Activated naive CD4-positive, alpha-beta T cell treated with anti-CD3 and anti-CD28 coated beads, Interleukin-2, amount 10 ng/mL, durations not matched to agents 7 days and 5 days (primary cell): ENCODE measurements at places on chromosomes 7 and 10.

DNA sequence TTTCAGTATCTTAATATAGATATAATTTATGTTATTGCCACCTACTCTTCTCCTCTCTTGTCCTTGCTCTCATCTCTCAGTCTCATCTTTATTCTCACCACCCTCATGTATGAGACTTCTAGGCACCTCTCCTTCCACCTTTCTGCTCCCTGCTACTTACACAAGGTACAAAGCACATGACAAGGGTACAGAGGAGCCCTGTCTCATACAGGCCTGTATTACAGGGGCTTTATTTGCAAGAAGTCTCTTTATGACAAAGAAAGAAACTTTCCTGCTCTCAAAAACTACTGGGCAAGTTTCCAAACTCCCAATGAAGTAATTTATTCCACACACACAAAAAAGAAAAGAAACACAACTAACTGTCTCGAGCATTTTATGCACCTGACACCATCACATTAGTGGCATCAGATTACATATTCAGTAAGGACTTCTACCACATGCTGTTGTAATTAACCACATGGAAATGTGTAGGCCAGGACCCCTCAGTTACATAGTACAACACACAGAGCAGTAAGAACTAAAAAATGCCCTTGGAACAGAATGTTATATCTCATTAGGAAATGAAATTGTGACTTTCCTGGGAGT, 253.1 kb downstream of the FZD1 start:
- DNase-seq: no peak

- DNase-seq: no peak
These were observed 25.2 kb downstream of the SFTPD start for GRCh38 chr10:79923669-79924068.

DNA sequence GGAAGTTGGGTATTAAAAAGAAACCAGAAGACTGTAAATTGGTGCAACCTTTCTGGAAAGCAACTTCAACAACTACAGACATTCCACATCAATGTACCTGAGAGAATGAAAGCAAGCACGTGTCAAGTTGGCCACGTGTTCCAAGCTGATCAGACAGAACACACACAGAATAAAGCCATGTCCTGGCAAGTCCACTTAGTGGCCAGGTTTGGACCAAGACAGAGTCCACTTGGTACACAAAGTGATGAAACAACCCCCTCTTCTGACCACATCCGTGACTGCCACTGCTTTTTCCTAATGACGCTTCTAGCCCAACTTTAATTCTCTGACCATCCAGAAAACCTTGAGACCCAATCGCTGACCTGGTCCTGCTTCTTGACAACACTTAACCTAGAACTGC, 109.4 kb downstream of the ABLIM1 start:
- DNase-seq: no peak

GRCh38 chr10:35554036-35554435, 51.1 kb upstream of the GJD4 start:
- no peak for DNase-seq

- DNase-seq: no peak
These were observed 132.9 kb upstream of the ANK3 start for GRCh38 chr10:60522617-60523016.

DNA sequence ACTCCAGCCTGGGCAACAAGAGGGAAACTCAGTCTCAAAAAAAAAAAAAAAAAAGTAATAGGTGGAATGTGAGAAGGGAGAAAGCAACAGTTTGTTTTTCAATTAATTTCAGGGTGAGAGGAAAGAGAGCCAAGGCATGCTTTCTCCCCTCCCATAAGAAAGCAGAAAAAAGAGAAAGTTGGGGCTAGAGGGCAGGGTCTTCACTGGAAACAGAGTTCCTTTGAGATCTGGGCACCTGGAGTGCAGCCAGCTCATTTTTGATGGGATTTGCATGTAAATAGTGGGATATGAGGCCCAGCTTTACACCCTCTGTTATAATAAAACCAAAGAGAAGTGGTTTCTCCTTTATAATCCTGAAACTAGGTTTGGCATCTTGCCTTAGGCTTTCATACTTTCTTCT, 13.8 kb upstream of the STOX1 start:
- DNase-seq: no peak

DNA sequence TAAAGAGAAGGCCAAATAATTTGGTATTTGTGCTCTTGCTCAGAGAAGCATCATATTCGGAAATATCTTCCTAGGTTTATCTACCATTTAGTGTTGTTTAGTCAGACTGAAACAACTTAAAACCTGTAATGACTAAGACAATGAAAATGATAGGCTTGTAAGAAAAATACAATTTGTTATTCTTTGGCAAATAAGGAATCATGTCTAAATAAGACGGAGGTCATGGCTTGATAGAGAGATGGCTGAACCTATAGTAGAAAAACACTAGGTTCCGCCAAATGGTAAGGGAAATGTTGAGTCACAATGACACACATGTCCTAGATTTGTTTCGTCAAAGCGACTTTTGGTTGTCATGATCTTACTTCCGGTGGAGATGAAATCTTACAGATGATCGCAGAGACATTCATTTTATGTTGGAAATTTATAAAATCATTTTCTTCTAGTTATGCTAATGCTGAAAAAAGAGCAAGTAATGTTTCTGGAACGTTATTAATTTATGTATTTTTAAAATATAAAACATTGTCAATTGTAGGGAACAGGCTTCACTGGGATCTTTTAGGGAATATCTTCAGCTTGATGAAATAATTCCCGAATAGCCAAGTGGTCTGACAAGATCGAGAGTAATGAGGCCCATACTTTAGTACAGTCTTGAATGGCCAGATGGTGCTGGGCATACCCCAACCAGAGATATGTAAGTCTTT, 1.0 kb downstream of the SRGN start:
- peak; percentile 49 for DNase-seq

DNA sequence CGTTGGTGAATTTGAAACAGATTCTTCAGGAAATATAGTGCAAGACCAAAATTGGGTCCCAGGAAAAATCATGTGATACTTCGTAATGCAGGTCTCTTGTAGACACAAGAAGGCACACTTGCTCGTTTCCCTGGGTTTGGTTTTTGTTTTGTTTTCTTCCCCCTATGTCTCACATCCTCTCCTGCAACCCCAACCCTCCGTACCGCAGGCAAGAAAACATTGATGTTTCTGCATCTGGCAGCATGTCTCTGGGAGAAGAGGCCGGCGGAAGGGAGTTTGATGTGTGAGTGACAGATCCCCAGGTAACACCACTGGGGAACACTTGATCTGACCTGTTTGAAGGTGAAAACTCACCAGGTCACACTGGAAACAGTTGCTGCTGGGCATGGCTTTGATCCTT, 718.5 kb downstream of the AUTS2 start:
- peak; percentile 67 for DNase-seq

GRCh38 chr7:916291-916941, 38.1 kb downstream of the ADAP1 start:
- DNase-seq: no peak

- DNase-seq: no peak
These were observed 17.5 kb upstream of the MTPN start for GRCh38 chr7:135994466-135995205.

DNA sequence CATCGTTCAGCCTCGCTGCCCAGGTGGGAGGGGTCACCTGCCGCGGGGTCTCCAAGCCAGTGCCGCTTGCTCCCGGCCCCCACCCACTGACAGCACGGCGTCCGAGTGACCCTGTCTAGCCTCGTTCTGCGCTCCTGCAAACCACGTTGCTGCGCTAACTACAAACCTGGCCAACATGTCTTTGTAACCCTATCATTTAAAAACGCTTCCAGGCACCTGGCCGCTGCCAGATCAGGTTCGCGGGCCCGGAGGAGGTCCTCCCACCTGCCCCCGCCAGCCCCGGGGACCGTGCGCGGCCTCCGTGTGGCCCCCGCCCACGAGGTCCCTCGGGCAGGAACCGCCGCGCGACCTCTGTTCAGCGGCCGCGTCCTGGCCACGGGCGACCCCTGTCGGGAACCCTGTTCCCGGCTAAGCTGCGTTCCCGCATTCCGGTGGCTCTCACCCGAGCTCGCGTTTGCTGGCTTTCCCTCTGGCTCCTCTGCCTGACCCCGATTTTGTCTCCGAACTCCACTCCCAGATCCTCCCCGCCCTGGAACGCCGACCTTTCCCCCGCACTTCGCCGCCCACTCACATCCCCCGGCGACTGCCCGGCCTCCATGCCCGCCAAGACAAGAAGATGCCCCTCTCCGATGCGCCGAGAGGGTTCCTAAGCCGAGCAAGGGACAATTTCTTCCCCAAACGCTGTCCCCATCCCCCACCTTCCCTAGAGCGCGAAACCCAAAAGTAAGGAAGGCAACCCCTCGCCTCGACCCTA, 2.4 kb downstream of the SFMBT2 start:
- DNase-seq: peak; percentile 65
